DND-41 (cell line): ENCODE measurements at places on chromosomes 7 and 10.

DNA sequence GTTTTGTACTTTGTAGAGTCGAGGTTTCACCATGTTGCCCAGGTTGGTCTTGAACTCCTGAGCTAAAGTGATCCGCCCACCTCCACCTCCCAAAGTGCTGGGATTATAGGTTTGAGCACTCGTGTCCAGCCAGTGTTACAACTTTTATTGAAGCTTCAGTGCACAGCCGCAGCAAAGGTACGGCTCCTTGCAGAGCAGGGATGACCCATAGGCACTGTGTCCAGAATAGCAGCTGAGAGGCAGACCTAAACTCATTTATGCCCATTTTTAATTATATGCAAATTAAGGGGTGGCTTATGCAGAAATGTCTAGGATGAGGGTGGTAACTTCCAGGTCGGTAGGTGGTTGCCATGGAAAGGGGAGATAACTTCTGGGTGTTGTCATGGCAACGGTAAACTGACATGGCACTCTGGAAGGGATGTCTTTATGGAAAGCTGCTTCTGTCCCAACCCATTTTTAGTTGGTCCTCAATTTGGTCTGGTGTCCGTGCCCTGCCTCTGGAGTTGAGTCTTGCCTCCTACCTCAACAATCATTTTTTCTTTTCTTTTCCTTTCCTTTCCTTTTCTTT is 22.7 kb downstream of the NYAP1 start:
- DNase-seq, result no peak
- no peaks in the 10 kb centered on the region for H3K36me3 ChIP-seq
- H3K27ac ChIP-seq, result no peak overlapping the region
- H3K27me3 ChIP-seq, result no peaks in the 10 kb centered on the region
- H3K4me1 ChIP-seq, result no peaks in the 10 kb centered on the region
- H3K4me3 ChIP-seq, result no peak overlapping the region

- peaks cover 16% of the 10 kb centered on the region for H3K4me1 ChIP-seq
- H3K27ac ChIP-seq, result no peak overlapping the region
- H3K4me3 ChIP-seq, result no peak overlapping the region
- no peak for DNase-seq
- no peaks in the 10 kb centered on the region for H3K27me3 ChIP-seq
- peaks cover 61% of the 10 kb centered on the region for H3K36me3 ChIP-seq
Measured at GRCh38 chr10:124999433-125000365, 57.8 kb downstream of the ZRANB1 start.

DNA sequence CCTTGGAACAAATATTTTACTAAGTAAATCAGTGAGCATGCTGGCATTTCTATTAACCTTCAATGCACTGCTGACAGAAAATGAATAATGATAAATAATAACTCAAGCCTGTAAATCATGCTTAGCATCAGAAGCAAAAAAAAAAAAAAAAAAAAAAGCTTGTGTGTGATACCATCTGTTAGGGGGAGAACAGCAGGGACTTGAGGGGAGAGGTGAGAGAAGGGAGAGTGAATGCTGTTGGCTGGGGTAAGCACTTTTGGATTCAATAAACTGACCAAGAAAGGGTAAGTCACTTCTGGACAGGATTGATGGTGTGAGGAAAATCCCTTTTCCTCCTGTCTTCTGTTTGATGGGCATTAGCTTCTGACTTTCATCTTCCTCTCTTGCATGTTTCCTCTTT is 996.4 kb downstream of the KCNMA1 start:
- H3K27ac ChIP-seq, result no peak overlapping the region
- no peak overlapping the region for H3K4me3 ChIP-seq
- no peak for DNase-seq
- no peaks in the 10 kb centered on the region for H3K4me1 ChIP-seq

GRCh38 chr10:99742254-99742653 is 10.2 kb downstream of the CUTC start:
- H3K4me1 ChIP-seq, result no peaks in the 10 kb centered on the region
- no peaks in the 10 kb centered on the region for H3K27me3 ChIP-seq
- peaks cover 88% of the 10 kb centered on the region for H3K36me3 ChIP-seq
- H3K4me3 ChIP-seq, result no peak overlapping the region
- H3K27ac ChIP-seq, result no peak overlapping the region

GRCh38 chr10:120943542-120943941 is 92.4 kb downstream of the WDR11 start:
- no peaks in the 10 kb centered on the region for H3K36me3 ChIP-seq
- no peak overlapping the region for H3K4me3 ChIP-seq
- H3K4me1 ChIP-seq, result peaks cover 5% of the 10 kb centered on the region; the same call in 1 of the 2 replicates

DNA sequence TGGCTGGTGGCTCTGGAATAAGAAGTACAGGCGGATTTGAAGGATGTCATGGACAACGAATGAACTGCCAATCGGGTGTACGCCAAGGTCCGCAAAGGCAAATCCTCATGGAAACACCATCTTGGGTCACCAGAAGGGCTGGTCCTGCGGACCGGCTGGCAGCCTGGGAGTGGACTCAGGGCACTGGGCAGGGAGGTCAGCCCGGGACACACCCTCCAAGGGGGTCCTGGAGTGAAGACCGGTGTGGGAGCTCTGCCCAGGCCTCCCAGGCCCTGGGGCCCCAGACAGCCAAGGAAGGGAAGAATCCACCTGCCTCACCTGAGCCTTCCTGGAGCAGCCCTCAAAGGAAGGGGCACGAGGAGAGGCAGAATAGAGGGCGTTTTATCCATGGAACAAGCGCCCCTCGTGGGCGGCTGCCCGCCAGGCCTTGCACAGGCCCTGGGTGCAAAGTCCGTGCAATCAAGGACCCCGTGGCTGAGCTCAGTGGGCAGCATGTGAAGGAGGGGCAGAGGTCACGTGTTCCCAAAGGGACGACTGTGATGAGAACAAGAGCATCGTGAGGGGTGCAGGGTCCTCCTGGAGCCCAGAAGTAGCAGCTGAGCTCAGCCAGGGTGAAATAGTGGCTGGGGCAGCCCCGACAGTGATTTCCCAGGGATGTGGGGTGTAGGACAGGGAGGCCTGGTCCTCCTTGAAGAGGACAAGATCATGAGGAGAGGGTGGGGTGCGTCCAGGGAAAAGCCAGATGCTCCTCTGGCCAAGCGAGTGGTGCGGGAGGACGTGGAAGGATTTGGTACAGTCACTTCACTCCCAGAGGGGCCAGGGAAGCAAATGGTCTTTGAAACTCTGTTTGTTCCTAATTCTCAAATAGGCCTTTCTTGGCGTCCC is 105.2 kb downstream of the TCERG1L start:
- H3K27me3 ChIP-seq, result no peaks in the 10 kb centered on the region
- no peaks in the 10 kb centered on the region for H3K36me3 ChIP-seq
- no peak overlapping the region for H3K27ac ChIP-seq
- H3K4me1 ChIP-seq, result no peaks in the 10 kb centered on the region
- H3K4me3 ChIP-seq, result no peak overlapping the region
- no peak for DNase-seq

- H3K4me1 ChIP-seq, result no peaks in the 10 kb centered on the region
- no peaks in the 10 kb centered on the region for H3K36me3 ChIP-seq
- DNase-seq, result no peak
Measured at GRCh38 chr7:101533103-101533465, 96.0 kb downstream of the MYL10 start.
